ENCODE measurements at places on chromosomes 12 and 14.

GRCh38 chr14:85811340-85811739 lies 281.4 kb downstream of the FLRT2 start:
- DNase-seq: no peak

DNA sequence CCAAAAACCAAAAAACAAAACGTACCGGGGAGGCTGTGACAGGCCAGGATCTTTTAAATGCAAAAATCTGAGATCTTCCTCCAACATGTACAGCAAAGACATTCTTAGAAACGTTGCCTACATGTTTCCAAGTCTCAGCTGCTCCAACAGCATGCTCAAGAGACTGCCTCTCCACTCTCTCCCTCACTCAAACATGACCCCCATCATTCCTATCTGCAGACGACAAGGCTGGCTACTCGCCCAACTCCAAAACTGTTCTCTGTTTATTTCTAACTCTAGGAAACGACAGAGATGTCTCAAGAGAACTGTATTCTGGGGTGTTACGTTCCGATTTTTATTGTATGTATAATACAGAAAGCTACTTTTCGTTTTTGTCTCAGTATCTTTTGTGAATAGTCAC lies 57.5 kb upstream of the TMCC3 start:
- DNase-seq: no peak

DNA sequence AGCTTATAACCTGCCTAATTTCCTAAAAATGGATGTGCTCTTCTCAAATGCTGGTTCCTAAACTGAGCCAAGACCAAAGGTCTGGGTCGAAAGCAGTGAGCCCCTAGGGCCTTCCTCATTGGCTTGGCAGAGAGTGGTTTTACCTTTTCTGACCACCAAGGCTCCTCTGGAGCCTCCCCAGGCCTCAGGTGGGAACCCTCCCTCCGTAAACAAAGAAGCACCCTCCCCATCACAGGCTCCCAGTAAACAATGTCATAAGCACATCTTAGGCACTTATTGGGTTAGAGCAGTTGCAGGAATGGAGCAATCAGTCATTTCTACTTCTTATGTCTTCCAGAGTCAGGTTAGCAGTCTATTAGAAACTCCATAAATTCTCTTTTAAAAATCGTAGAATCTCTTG lies 6.0 kb downstream of the CHPT1 start:
- no peak for DNase-seq

DNA sequence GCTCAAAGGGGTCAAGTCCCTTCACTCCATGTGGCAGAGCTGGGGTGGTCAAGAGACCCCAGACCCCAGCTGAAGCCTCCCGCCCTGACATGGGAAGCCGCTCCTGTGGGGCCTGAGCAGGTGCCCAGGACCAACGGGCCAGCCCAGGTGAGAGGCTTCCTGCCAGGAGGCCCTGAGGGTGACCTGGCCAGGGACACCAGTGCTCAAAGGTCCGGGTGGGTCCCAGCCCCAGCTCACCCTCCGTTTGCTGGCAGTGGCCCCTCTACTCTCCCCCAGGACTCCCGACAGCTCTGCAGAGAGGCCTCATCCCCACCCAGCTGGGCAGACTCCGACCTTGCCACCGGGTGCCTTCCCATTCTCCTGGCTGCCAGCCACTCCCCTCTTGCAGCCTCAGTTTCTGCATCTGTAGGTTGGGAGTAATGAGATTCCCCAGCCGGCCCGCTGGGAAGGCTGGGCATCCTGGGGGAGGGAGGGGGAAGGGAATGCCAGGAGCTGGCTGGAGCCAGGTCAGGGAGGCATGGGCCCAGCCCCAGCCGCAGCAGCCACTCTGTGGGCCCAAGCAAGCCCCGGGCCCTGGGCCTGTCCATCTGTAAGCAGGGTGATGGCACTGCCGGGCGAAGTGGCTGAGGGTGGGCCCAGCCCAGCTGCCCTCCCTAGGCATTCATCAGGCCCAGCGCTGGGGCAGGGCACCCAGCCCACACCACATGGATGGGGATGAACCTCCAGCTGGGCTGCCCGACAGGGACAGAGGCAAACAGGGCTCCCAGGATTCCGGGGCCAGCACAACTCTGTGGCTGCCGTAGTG lies 10.3 kb upstream of the INF2 start:
- no peak for DNase-seq

DNA sequence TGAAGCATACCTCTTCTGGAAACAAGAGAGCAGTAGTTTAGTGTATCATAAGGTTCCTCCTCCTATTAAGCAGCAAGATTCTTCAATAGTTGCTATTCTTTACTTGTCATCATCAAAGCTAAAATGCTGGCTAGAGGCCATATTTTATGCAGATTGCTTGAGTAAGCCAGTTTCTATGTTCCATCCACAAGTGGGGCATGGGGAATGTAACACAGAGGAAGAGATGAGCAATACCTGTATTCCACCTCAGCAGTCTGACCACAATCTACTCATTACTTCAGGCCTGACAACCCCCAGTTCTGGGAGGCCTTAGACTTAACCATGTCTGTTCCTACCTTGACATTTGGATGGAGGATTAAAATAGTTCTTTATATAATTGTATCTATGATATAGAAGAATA lies 423.6 kb downstream of the BTG1 start:
- DNase-seq: no peak

- DNase-seq: no peak
Observed at GRCh38 chr12:130711756-130712155, 4.3 kb downstream of the RIMBP2 start.

- no peak for DNase-seq
Observed at GRCh38 chr14:75003250-75004027, 718 bp downstream of the EIF2B2 start.

- DNase-seq: peak; percentile 65
Observed at GRCh38 chr14:71400871-71401321, 493.6 kb downstream of the PCNX1 start.

GRCh38 chr12:110347767-110348166 lies 55.7 kb downstream of the ANAPC7 start:
- DNase-seq: no peak

GRCh38 chr14:29928117-29928640 lies 532 bp upstream of the PRKD1 start:
- no peak for DNase-seq

DNA sequence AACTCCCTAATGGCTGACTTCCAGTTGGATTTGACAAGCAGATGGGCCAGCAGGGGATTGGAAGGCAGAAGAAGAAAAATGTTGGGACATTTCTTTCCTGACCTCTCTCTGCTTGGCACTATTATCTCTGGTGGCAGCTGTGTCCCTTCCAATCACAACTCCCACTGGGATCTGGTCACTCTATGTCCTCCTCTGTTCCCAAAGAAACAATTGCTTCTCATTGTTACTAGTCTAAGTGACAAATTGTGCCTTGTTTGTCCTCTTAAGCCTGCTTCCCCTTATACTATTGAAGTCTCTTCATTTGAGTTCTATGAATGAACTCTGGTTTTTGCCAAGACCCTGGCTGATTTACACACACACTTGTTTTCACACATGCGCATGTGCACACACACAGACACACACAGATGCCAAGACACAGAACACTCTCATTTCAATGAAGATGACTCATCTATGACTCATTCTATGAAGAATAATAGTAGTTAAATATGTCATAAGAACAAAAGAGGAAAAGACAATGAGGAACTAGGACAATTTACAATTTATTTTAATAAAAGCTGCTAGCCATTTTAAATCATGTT lies 83.0 kb upstream of the FAR2 start:
- DNase-seq: peak; percentile 79

DNA sequence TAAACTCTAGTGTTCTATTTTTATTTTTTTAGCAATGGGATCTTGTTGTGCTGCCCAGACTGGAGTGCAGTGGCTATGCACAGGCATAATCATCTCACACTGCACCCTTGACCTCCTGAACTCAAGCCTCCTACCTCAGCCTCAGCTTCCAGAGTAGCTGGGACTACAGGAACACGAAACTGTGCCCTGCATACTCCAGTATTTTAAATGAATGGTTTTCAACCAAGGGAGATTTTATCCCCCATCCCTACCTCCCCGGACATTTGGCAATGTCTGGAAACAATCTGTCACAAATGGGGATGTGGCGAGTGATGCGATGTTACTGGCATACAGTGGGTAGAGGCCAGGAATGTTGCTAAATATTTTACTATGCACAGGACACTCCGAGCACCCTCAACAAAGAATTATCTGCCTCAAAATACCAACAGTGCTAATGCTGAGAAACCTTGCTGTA lies 2.1 kb downstream of the CBX5 start:
- peak; percentile 79 for DNase-seq

DNA sequence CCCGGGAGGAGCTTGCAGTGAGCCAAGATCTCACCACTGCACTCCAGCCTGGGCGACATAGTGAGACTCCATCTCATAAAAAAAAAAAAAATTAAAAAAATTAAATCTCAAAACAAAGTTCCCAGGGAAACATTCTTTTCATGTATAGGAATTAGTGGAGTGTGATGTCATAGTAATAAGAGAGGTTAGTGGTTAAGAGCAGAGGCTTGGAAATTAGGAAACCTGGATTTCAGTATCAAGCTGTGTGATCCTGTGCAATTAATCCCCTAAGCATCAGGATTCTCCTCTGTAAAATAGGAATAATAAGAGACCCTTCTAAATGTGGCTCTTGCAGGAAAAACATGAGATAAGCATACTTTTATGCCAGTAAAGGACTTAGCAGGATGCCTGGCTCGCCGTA lies 3.1 kb upstream of the TXNRD1 start:
- DNase-seq: no peak

- no peak for DNase-seq
Observed at GRCh38 chr12:107468182-107468581, 217.4 kb upstream of the PWP1 start.

DNA sequence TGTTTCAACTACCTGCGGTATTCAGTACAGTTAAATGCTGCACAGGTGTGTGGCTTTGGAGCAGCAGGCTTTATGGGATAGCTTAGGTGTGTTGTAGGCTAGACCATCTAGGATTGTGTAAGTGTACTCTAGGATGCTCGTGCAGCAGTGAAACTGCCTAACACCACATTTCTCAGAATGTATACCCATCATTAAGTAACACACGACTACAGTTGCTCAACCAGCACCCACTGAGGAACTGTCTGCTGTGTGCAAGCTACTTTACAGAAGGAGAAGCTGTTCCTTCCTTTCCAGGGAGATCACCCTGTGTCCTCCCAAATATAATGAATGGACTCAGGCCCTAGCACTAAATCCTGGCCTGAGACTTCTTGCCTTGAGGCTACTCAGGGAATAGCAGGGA lies 94.8 kb downstream of the SLC24A4 start:
- DNase-seq: peak; percentile 90

DNA sequence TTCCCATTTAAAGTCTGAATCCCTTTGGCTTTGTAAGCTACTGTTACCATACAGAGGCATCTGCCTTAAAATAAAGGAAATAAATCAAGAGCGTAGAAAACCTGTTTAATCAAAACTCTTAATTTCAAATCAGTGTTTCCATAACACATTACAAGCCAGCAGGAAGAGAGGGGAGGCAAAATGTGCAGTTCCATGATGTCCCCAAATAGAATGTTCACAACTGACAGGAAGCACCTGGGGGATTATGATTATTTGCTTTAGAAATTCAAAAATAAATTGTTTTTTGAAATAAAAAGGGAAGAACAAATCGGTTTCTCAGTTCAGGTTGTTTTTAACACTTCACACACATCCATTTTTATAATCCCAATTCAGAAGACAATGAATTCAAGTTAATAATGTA lies 21.4 kb downstream of the SOCS2 start:
- no peak for DNase-seq

DNA sequence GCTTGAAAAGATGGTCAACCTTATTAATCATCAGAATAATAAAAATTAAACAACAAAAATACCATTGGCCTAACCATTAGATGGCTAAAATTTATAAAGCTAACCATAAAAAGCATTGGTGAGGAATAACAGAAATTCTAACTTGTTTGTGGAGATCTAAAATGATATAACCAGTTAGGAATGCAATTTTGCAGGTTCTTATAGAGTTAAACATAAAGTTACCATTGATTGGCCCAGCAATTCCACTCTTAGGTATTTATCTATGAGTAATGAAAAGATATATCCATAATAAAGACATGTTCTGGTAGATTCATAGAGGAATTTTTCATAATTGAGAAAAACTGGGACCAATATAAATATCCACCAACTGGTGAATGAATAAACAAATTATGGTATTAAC lies 1098.6 kb downstream of the FSCB start:
- no peak for DNase-seq

- no peak for DNase-seq
Observed at GRCh38 chr14:104254735-104255400, 116.5 kb downstream of the KIF26A start.

- DNase-seq: peak; percentile 90
Observed at GRCh38 chr12:110079477-110080400, 31.4 kb upstream of the C12orf76 start.

DNA sequence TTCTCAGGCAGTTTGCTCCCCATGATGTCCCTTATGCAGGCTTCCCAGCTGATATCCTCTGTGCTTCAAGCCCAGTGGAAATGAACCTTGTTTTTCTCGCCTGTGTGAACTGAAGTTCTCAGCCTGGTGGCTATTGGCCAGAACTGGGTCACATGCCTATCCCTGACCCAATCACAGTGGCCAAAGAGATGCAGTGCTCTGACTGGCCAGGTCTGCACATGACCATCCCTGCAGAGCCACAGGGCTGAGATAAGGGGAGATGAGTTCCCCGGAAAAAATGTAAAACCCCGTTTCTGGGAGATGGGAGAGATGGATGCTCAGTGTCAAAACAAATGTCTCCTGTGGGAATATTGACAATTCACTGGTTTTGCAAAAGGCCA lies 34.7 kb upstream of the FZD10 start:
- no peak for DNase-seq

DNA sequence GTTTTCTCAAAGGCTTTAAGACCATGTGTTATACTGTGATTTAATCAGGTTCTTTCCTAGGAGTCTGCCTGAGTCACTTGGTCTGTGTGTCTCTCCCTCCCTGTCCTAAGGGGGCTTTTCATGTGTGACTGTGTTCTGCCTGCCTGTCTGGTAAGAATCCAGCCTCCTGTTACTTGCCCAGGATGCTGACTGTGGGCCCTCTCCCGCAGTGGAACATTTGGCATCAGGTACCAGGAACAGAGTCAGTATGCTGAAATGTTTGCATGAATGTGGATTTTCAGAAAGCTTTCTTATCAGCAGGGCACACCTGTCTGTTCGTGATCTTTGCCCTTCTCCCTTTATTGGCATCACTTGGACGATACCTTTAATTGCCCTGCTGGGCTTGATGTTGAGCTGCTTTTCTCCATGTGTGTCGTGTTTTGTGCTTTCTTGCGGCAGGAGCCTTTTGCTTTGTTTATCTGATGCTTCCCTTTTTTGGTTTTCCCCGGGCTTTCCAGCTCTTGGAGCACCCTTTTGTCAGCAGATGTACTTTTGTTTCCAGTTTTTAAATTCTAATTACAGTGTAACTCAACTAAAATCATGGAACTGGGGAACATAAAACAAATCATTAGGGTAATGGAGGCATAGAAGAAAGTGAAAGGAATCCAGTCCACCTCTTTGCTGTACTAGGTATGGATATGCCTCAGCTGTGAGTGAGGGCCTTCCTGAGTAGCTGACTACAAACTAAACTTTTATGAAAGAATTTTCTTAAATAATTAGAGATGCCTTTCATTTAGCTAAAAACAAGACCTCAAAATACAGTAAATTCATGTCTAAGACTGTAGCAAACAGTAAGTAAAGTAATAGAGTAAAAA lies 72.5 kb downstream of the TRAF3 start:
- peak; percentile 74 for DNase-seq

- peak; percentile 87 for DNase-seq
Observed at GRCh38 chr14:100221533-100222223, 17.3 kb upstream of the YY1 start.

- no peak for DNase-seq
Observed at GRCh38 chr14:82003426-82003825, 469.8 kb upstream of the SEL1L start.

Measured in suppressor macrophage treated with lipopolysaccharide for 4 hours (primary cell).